Breast epithelium (tissue), 4 donors: ENCODE measurements at places on chromosomes 2 and 18.

- DNase-seq, result no peak
These were observed 309.5 kb upstream of the CCDC68 start for GRCh38 chr18:55268628-55269275.

DNA sequence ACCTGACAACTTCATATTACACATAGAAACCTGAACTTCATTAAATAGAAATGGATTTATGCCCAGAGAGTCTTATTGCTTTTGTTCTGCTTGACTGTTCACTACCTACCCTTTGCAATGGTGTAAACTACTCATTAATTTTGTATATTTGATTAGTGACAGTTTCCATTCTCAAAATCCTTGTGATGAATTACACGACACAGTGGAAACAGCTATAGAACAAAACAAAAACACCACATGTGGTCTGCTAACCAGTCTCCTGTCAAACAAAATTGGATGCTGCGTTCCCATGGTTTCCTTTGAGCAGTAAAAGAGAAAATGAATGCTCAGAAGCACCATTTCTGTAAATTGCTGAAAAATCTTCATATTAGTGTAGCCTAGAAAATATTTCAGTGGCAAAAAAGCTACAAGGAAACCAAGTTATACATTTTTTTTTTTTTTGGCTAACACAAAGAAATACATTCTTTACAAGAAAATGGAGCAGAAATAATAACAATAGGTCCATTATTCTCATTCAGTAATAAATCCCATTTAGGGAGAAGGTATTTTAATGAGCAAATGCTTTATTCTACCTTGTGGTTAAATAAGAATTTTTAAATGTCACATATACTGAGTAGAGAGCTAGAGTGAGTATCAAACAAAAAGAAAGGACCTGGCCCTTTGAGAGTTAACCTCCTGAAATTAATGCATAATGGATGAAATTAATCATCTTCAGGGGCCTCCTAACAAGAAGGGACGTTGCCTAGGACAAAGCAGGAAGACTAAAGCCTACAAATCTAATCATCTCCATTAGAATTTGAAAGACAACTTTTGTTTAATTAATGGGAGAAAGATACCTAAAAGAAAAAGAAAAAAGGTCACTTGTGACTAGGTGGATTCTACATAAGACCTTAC is 355.1 kb upstream of the ZC3H15 start:
- no peak for DNase-seq

GRCh38 chr2:218323526-218324472 is 31.5 kb upstream of the TMBIM1 start:
- no peak for DNase-seq

DNA sequence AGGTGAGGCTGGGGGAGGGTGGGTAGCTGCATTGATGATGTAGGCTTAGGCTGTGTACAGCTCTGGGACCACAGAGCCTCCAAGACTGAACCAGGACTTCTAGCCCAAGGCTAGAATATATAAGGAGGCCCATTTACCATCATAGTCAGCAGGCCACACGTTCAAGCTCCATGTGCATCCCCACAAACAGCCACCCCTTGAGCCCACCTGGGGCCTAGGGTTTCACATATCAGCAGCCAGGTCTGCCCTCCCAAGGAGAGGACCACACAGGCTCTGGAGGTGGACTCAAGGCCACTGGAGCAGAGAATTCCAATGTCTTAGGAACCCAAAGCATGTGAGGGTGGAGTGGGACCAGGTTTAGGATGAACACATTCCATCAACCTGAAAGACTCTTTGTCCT is 230.5 kb downstream of the TTC32 start:
- DNase-seq, result no peak

- no peak for DNase-seq
These were observed 9.3 kb upstream of the KCNIP3 start for GRCh38 chr2:95287806-95288205.

GRCh38 chr18:24631243-24632025 is 171.0 kb downstream of the HRH4 start:
- no peak for DNase-seq

GRCh38 chr2:16407358-16407757 is 258.3 kb downstream of the CYRIA start:
- DNase-seq, result no peak

DNA sequence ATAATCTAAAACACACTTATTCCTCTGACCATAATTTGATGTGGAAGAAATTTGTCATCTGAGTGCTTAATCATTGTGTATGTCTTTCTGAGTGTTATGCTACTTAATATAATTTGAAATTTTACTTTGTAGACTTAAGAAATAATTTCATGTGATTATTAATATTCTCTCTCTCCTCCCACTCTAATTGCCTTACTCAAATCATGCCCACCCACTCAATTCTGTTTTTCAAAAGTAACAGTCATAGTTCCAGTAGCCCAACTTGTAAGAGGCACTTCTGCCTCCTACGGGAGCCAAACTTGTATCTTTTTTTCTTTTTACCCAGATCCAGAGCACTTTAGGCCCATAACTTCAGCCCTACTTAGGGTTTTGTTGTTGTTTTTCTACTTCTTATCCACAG is 18.5 kb upstream of the KYNU start:
- no peak for DNase-seq

- no peak for DNase-seq
These were observed 76.6 kb upstream of the NCKAP5 start for GRCh38 chr2:133644846-133645245.

DNA sequence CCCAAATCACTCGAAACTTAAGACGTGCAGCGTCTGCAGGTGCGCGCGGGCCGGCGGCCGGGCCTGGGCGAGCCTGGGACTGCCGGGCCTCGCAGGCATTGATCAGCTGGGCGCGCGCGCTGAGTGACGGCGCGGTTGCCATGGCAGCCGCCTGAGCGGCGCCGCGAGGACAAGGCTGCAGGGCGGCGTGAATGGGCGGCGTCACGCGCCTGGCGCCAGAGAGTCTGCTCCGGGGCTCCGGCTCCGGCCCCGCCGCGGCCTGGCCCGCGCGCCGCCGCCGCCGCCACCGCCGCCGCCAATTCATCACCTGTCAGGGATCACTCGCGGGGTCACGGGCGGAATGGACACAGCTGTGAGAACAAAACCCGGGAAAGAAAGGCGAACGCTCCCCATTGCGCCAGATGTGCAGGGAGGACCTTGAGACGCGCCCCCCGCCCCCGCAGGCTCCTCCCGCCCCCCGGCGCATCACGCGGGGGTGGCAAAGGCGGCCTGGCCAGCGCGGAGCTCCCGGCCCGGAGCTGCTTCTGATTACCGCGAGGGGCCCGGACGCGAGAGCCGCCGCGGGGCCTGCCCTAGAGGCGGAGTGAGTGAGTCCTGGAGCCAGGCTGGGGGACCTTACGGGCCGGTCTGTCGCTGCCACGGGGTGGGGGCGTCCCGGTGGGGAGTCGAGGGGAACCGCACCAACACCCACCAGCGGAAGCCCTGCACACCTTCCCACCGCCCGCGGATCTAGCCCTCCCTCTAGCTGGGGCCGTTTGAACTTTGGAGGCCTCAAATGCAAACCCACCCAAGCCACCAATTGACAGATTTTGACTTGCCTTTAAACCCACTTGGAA is 2.9 kb upstream of the ID2 start:
- peak; percentile 87 for DNase-seq

DNA sequence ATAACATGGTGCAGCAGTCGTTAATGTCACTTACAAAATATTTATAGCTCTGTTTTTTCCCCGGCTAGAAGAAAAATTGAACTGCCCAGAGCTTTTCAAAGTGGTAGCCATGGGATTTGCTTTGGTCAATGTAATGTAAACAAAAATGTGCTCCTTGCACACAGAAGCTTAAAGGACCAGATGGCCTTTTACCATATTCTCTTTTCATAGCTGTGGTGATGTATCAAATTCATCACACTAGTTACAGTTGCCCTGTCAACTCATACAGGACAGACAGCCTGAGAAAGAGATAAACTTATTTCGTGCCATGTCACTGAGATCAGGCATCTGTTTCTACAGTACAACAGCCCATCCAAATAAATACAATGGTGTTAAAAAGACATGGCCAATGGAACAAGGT is 368.1 kb upstream of the CDH19 start:
- no peak for DNase-seq

DNA sequence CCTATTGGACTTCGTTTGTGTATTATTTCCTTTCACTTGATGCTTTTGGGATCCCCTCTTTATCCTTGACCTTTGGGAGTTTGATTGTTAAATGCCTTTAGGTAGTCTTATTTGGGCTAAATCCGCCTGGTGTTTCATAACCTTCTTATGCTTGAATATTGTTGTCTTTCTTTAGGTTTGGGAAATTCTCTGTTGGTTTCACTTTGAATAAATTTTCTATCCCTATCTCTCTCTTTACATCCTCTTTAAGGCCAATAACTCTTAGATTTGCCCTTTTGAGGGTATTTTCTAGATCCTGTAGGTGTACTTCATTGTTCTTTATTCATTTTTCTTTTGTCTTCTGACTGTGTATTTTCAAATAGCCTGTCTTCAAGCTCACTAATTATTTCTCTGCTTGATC is 354.7 kb downstream of the PARD3B start:
- no peak for DNase-seq

- DNase-seq, result no peak
These were observed 237.3 kb downstream of the GALR1 start for GRCh38 chr18:77486985-77487384.

GRCh38 chr2:157087373-157088002 is 170.0 kb upstream of the GALNT5 start:
- no peak for DNase-seq

DNA sequence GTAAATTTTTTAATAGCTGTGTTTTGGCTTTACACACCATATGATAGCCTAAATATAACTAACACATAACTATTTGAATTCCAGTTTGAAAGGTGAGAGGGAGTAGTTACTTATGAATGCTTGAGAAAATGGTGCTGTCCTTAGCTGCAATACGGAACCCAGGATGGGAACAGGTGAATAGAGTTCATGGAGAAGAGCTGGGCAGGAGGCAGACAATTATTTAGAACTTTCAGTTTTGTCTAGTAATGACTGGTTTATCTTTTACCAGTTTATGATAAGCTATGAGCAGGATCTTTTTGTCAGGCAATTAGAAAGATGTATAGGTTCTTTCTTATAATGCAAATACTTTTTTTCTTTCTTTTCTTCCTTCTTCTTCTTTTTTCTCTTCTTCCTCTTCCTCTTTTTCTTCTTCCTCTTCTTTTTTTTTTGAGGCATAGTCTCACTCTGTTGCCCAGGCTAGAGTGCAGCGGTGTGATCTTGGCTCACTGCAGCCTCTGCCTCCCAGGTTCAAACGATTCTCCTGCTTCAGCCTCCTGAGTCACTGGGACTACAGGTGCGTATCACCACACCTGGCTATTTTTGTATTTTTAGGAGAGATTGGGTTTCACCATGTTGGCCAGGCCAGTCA is 25.9 kb downstream of the UBR3 start:
- DNase-seq, result no peak

- DNase-seq, result no peak
These were observed 90.4 kb downstream of the MBD2 start for GRCh38 chr18:54134053-54134452.

- no peak for DNase-seq
These were observed 170.9 kb downstream of the ZNF521 start for GRCh38 chr18:25180973-25181548.

GRCh38 chr2:120267348-120267747 is 14.7 kb downstream of the RALB start:
- no peak for DNase-seq

DNA sequence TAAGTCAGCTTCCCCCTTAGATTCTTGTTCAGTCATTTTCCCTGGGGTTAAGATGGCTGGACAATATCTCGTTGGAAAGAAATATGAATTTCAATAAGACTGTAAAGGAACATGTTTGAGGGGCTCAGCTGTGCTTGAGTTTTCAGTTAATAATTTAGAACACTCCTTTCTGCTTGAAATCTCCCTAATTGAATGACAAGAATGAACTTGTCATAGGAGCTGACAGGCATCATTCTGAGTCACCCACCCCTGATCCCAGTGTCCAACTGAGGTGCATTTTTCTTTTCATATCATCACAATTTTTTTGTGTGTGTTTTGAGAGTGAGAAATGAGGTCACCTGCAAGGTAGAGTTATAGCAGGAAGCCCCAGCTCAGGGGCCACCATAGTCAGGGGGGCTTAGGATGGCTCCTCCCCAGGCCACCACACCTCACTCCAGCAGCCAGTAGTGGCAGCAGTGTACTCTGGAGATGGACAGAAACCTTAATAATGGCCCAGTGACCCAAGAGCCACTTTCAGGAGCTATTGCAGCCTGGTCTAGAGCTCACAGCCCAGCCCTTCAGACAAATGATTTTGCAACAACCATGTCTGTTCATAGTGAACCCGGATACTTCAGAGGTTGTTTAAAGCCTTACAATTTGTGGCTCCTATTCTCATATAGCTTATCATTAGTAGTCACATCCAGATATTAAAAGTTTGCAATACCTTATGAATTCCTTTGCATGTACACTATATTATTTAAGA is 174.5 kb downstream of the MAIP1 start:
- DNase-seq, result no peak

GRCh38 chr2:22420076-22420475 is 964.9 kb upstream of the KLHL29 start:
- DNase-seq, result no peak

GRCh38 chr2:191318729-191319078 is 73.5 kb downstream of the MYO1B start:
- no peak for DNase-seq

DNA sequence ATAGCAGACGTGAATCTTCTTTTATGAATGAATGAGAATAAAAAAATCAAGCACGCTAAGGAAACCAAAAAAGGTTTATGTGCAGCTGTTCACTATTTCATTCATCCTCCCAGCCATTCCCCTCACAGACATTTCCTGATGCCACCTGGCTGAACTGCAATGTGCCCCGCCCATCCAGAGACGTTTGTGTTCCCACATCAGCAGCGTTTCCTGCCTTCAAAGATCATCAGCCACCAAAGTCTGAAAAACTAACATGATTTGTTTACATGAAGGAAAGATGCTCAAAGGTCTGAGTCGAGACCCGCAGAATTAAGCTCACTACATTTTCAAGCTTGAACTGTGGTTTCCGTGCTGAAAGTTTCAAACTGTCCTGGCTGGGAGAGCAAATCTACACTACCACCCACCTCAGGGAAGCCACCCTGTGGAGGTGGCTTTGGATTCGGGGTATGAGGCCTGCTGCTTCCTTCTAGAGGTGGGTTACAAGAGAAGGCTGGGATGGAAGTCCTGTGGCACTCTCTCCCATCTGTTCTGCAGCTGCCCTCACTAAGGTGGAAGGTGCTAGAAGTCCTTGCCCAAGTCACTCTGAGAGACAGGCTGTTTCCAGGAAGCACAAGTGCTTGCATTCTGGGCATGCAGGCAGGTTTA is 201.3 kb upstream of the OSR1 start:
- DNase-seq, result no peak

GRCh38 chr2:181285116-181285515 is 172.1 kb upstream of the ITGA4 start:
- no peak for DNase-seq

DNA sequence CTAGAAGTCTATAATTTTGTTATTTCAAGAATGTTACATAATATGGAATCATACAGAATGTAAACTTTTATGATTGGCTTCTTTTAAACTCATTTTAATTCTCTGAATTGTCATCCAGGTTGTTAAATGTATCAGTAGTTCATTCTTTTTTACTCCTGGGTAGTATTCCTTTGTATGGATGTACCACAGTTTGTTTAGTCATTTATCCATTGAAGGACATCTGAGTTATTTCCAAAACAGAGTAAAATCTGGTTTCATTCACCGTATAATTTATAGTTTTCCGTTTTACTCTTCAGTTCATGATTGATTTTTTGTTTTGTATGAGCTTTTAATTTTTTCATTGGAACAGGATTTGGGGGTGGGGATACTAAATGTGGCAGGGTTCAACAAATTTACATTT is 132.4 kb downstream of the PMS1 start:
- DNase-seq, result no peak

- no peak for DNase-seq
These were observed 473.3 kb downstream of the LPIN1 start for GRCh38 chr2:12219761-12220160.
